Fibroblast of lung (primary cell): ENCODE measurements at places on chromosomes 2 and 18. TPM values are rescaled to one million over a fixed set of nuclear protein-coding genes. Genes with fewer than 3 reads are reported as not detected.

Gene PDE11A
- 0.33 TPM in 1 of 2 replicates, not detected in the other for total RNA-seq

DNA sequence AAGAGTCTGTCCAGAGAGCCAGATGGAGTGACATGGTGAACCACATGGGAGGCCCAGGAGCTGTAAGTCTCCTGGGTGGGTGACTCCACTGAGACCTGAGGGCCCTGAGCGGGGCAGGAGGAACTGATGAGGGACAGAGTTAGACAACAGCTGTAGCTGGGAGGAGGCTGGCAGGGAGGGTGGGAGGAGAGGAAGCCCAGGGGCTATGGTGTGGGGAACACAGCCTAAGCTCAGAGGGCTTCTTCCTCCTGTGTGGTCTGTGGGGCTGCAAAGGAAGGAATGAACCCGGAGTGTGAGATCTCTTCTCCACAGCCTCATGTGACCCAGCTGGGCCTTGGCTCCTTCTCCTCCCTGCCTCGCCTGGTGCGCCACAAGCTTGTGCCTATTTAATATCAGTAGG, 395.6 kb upstream of the HS6ST1 start:
- no peak for DNase-seq

DNA sequence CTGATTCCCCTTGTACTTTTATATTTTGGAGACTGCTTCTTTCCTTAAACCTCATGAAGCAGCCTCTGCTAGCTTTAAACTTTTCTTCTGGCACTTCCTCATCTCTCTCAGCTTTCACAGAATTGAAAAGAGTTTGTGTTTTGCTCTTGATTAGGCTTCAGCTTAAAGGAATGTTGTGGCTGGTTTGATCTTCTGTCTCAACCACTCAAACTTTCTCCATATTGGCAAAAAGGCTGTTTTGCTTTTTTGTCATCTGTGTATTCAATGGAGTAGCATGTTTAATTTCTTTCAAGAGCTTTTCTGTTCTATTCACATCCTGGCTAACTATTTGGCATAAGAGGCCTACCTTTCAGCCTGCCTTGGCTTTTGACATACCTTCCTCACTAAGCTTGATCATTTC, 36.3 kb upstream of the MSTN start:
- DNase-seq: peak; percentile 27

Gene LAMA1
- total RNA-seq: 5.8 and 24.9 TPM in 2 replicates

Gene RESP18
- not detected in 2 replicates for total RNA-seq

DNA sequence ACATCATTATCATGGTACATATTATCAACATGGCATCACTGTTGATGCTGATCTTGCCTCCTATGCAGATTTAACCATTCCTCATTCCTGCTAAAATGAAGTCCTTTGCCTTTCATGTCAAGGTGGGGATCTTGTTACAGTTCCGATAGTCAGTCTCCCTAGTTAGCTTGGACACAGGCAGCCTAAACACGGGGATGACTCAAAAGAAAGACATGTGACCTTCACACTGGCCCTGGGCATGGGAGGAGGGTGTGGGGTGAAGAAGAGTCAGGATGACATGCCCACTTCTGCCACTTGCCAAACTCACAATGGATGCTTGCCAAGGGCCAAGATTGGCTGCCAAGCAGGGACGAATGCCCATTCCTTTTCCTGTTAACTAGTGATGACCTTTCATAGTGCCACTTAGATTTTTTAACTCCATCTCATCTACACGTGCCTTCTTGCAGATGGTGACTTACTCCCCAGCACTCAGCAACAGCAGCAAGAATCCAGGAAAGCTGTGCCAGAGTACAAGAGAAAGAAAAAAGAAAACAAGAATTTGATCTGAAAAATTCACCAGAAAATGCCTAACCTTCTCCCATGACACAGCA, 13.9 kb upstream of the SLC1A4 start:
- DNase-seq: peak; percentile 61

Gene ACMSD
- total RNA-seq: not detected in 2 replicates

GRCh38 chr2:133264989-133265401, 303.3 kb downstream of the NCKAP5 start:
- DNase-seq: peak; percentile 23

- no peak for DNase-seq
Measured at GRCh38 chr2:100216015-100216414, 73.6 kb upstream of the AFF3 start.

Gene RAB17
- total RNA-seq: 0.17 and 0.26 TPM in 2 replicates

DNA sequence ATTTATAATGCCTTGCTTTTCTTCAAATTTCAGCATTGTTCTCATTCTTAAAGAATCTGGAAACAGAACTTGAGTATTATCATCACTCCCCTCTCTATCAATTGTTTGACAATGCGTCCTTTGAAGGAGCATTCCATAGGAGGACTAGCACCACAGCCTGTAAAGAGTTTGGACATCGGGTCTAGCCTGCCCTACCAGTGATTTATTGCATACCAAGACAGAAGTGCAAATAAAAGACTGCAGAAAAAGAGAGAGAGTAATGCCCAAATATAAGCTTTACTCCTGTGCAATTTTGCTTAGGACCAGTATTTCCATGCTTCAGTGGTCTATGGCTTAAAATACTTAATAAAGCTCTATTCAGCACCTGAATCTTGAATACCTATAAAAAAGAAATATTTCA, 55.4 kb upstream of the MAP2 start:
- DNase-seq: peak; percentile 77

- DNase-seq: no peak
Measured at GRCh38 chr2:195535911-195536522, 121.0 kb upstream of the SLC39A10 start.

DNA sequence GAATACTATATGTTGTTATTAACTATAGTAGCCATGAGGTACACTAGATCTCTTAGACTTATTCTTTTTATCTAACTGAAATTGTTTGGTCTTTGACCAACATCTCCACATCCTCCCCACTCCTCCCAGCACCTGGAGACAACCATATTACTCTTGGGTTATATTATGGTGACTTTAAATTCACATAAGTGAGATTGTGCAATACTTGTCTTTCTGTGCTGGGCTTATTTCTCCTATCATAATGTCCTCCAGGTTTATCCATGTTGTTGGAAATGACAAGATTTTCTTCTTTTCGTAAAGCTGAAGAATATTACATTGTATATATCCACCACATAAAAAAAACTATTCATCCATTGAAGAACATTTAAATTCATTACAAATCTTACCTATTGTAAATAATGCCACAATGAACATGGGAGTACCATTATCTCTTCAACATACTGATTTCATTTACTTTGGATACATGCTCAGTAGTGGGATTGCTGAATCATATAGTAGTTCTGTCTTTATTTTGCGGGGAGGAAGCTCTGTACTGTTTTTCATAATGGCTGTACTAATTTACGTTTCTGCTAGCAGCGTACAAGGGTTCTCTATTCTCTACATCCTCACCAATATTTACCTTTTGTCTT, 159.2 kb upstream of the SCN7A start:
- peak; percentile 24 for DNase-seq

DNA sequence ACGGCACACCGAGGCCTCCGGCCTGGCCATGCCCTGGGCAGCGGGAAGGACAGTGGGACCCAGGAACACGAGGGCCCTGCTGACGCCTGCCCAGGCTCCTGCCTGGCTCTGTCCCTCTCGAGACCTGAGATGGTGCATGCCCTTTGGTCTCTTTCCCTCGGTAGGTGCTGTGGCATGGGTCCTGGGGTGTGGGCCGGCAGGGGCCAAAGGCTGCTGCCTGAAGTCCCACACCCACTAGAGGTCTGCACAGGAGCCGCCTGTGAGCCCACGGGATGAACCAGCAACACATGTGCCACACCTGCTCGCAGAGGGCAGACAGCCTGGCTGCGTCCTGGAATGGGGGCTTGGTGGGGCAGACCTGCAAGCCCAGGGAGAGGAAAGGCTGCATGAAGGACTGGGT, 73.3 kb downstream of the NDUFA10 start:
- DNase-seq: no peak

- no peak for DNase-seq
Measured at GRCh38 chr2:143679617-143680016, 550.4 kb downstream of the ARHGAP15 start.

DNA sequence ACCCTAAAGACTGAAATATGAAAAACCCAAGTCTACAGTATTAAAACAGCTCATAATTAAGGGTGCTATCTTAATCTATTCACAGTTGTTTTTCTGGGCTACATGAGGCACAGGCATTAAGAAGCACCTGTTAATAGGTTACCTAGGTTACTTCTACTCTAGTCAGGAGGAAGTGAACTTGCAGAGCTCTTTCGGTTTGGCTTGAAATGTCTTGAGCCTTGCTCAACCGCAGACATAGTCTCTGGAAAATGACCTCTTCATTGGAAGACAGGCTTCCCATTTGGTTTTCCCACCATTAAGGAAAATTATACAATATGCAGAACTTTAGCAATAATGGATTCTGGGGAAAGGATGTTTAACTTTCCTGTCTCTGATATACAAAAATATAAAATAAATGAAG, 142.3 kb upstream of the KCNJ3 start:
- DNase-seq: no peak

- no peak for DNase-seq
Measured at GRCh38 chr2:136054856-136055255, 63.1 kb downstream of the CXCR4 start.

GRCh38 chr2:102736110-102736409, 25.8 kb upstream of the TMEM182 start:
- peak; percentile 23 for DNase-seq

Gene ADAM23
- 2.3 and 3.1 TPM in 2 replicates for total RNA-seq

Gene SPDYA
- total RNA-seq: 0.77 and 0.83 TPM in 2 replicates

DNA sequence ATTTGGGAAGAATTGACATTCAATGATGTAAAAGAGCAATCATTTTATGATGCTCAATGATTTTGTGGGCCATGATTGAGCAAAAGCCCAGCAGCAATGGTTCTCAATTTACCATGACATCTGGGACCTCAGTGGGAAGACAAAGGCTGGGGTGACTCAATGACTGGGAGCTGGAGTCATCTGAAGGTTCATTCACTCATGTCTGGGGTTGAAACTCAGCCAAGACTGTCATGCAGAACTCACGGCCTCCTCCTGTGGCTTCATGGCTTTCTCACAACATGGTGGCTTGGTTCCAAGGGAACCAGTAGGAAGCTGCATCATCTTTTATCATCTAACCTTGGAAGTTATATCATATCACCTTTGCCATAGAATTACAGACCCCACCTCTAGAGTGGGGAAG, 45.1 kb upstream of the CD226 start:
- peak; percentile 48 for DNase-seq

Gene YES1
- 49.5 and 79.6 TPM in 2 replicates for total RNA-seq

GRCh38 chr2:113676623-113677266, 49.7 kb downstream of the RABL2A start:
- no peak for DNase-seq

DNA sequence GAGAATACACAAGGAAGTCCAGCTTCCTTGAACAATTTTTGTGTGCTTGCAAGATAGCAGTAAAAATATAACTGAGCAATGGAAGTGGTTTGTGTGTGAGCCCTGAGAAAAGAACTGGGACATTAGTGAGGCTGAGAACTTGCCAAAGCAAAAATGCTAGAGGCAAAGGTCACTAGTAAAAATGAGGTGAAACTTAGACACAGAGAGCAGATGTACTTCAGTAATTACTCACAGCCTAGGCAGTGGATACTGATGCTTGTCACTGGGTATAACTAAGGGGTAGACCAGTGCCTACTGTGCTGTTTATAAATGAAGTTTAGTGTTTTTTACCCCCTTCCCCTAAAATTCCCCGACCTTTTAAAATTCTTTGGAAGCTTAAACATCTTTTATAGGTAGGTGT, 450.1 kb downstream of the LPIN1 start:
- peak; percentile 37 for DNase-seq

- no peak for DNase-seq
Measured at GRCh38 chr18:62651276-62652056, 63.9 kb upstream of the PHLPP1 start.

DNA sequence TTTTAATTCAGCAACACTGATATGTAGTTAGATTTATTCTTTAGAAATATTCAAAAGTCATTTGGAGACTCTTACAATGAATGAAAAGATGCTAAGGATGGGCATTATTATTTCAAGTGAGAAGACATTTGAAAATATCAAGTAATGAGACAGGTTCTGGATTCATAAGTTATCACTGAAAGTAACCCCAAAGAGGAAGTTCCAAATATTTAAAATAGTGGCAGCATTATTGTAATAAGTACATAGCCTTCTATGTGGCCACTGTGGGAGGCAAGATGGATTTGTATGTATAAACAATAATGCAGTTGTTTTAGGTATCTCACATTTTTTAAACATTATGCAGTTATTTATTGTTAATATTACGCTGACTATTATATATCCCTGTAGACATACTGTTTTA, 29.7 kb downstream of the ZC3H6 start:
- no peak for DNase-seq

Gene LINC00305
- not detected in 2 replicates for total RNA-seq

Gene SERPINB8
- 8.7 and 9.7 TPM in 2 replicates for total RNA-seq

- peak; percentile 84 for DNase-seq
Measured at GRCh38 chr18:21129566-21130216, 18.1 kb upstream of the ROCK1 start.

DNA sequence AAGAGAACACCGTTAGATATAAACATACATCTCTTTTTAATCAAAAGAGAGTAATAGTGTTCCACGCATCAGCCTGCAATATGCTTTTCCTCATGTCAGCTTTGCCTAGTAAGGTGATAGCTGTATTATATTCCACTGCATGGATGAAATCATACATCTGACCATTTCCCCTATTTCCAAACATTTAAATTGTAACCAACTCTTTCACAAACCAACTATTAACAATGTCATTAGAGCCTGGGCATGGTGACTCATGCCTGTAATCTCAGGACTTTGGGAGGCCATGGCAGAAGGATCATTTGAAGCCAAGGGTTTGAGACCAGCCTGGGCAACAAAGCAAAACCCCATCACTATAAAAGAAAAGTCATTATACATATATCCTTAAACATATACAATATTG, 284.8 kb downstream of the BCL11A start:
- DNase-seq: no peak

DNA sequence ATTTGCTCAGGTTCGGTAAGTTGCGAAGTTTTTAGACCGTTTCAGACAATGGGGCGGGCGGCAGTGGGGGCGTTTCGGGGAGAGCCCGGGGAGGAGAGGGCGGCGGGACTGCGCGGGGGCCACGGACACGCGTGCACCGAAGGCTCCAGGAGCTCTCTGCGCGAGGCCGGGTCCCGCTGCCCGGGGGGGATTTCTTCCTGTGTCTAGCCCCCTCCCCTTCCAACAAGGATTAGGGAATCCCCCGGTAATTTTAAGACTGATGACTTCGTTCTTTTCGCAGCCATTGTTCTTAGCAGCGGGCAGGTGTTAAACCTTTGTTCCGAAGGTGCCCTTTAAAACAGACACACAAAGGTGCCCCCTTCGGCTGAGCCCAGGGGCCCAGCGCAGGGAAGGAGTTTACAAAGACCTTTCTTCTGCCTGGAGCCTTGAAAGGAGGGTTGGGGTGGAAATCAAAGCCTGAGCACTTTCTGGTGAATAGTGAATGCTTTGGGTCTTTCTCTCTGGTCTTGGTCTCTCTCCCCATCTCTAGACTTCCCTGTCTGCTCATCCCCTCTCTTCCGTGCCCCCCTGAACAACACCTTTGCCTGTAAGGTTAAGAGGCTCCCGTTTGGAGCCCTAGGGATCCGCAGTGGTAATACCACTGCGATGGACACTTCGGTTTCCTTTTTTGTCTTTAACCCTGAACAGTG, 2.1 kb downstream of the TRIB2 start:
- DNase-seq: peak; percentile 33

- DNase-seq: peak; percentile 77
Measured at GRCh38 chr2:20635675-20636584, 15.0 kb downstream of the HS1BP3 start.
